Subcutaneous preadipocyte (primary cell): ENCODE measurements at places on chromosomes 12 and 14. TPM values are rescaled to one million over a fixed set of nuclear protein-coding genes. Genes with fewer than 3 reads are reported as not detected.

SLC25A47 gene
- total RNA-seq: not detected in 2 replicates

LRRK2 gene
- total RNA-seq: 4.1 and 4.8 TPM in 2 replicates

EFS gene
- 0.59 and 1.1 TPM in 2 replicates for total RNA-seq

IFNG-AS1 gene
- total RNA-seq: not detected in 2 replicates

SOAT2 gene
- total RNA-seq: under 0.01 TPM in 1 of 2 replicates, not detected in the other

PMEL gene
- total RNA-seq: 0.78 and 1.5 TPM in 2 replicates

FOXJ2 gene
- total RNA-seq: 6.6 and 8.4 TPM in 2 replicates

PTPRB gene
- total RNA-seq: under 0.01 TPM in 1 of 2 replicates, not detected in the other

KLRK1 gene
- total RNA-seq: not detected in 2 replicates

CHGA gene
- not detected in 2 replicates for total RNA-seq

KRT77 gene
- total RNA-seq: not detected in 2 replicates
